ENCODE measurements at places on chromosomes 2 and 18. TPM values are rescaled to one million over a fixed set of nuclear protein-coding genes. Genes with fewer than 3 reads are reported as not detected.

Gene CSRNP3
- total RNA-seq, result 2.8 TPM

Gene NEUROD1
- not detected for total RNA-seq

Gene VSNL1
- 17.6 TPM for total RNA-seq

Gene ABCG5
- not detected for total RNA-seq

Gene DNMT3A
- 17.5 TPM for total RNA-seq

Gene VWC2L
- not detected for total RNA-seq

Gene LOXL3
- total RNA-seq, result 1.2 TPM

Gene ARHGAP25
- 3.8 TPM for total RNA-seq

Gene GREB1L
- 6.2 TPM for total RNA-seq

Gene WIPF1
- total RNA-seq, result 14.6 TPM
